ENCODE measurements at places on chromosomes 1 and 21. TPM values are rescaled to one million over a fixed set of nuclear protein-coding genes. Genes with fewer than 3 reads are reported as not detected.

LDLRAD2 gene
- total RNA-seq: not detected

GRCh38 chr1:27971674-27972073, 11.9 kb downstream of the XKR8 start:
- peak overlapping the region; percentile 38 for H3K27ac ChIP-seq
- peaks cover 35% of the 10 kb centered on the region for H3K4me1 ChIP-seq
- no peak for ATAC-seq

GRCh38 chr1:155085504-155086127, 7.0 kb downstream of the EFNA3 start:
- peaks cover 18% of the 10 kb centered on the region for H3K27me3 ChIP-seq
- H3K36me3 ChIP-seq: peaks cover 18% of the 10 kb centered on the region
- H3K4me3 ChIP-seq: peak overlapping the region; percentile 91
- peak; percentile 66 for ATAC-seq

- peaks cover 100% of the 10 kb centered on the region for H3K36me3 ChIP-seq
- no peak overlapping the region for H3K27ac ChIP-seq
- no peak overlapping the region for H3K4me3 ChIP-seq
- peaks cover 65% of the 10 kb centered on the region for H3K4me1 ChIP-seq
These were observed 179.6 kb downstream of the RUNX1 start for GRCh38 chr21:34869545-34869944.

- peak; percentile 77 for ATAC-seq
- no peak overlapping the region for H3K27ac ChIP-seq
- peak overlapping the region; percentile 40 for H3K4me3 ChIP-seq
- H3K27me3 ChIP-seq: peaks cover 10% of the 10 kb centered on the region
- peaks cover 59% of the 10 kb centered on the region for H3K4me1 ChIP-seq
- H3K36me3 ChIP-seq: no peaks in the 10 kb centered on the region
These were observed 1.3 kb upstream of the IL19 start for GRCh38 chr1:206769304-206769731.

DNA sequence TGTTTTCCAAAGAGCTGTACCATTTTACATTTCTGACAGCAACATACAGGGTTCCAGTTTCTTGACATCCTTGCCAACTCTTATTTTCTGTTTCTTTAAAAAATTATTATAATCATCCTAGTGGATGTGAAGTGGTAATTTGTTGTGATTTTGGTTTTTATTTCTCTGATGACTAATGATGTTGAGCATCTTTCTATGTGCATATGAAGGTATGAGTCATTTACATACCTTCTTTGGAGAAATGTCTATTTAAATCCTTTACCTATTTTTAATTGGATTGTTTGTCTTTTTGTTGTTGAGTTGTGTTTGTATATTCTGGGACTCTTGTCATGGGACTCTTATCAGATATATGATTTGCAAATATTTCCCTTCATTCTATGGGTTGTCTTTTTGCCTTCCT, 20.8 kb upstream of the MPC2 start:
- no peaks in the 10 kb centered on the region for H3K4me1 ChIP-seq
- ATAC-seq: no peak
- no peak overlapping the region for H3K27ac ChIP-seq
- H3K4me3 ChIP-seq: no peak overlapping the region

DNA sequence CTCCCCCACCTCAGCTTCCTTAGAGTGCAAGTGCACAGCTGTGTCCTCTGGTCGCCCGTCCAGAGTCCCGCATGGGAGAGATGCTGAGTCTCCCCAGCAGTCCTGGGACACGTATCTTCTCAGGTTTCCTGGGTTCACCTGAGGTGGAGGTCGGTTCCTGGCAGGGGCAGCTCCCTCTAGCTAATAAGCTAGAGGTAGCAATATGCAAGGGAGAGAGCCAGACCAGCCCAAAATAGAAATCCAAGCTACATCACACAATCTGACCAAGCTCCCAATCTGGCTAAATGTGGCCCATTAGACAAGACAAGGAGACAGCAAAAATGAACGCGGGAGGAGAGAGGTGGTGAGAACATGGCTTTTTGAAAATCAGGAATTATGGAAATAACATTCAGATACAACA, 30.9 kb upstream of the CADM3 start:
- no peak overlapping the region for H3K4me3 ChIP-seq
- H3K4me1 ChIP-seq: no peaks in the 10 kb centered on the region
- H3K27me3 ChIP-seq: peaks cover 20% of the 10 kb centered on the region
- H3K27ac ChIP-seq: no peak overlapping the region
- ATAC-seq: no peak

DNA sequence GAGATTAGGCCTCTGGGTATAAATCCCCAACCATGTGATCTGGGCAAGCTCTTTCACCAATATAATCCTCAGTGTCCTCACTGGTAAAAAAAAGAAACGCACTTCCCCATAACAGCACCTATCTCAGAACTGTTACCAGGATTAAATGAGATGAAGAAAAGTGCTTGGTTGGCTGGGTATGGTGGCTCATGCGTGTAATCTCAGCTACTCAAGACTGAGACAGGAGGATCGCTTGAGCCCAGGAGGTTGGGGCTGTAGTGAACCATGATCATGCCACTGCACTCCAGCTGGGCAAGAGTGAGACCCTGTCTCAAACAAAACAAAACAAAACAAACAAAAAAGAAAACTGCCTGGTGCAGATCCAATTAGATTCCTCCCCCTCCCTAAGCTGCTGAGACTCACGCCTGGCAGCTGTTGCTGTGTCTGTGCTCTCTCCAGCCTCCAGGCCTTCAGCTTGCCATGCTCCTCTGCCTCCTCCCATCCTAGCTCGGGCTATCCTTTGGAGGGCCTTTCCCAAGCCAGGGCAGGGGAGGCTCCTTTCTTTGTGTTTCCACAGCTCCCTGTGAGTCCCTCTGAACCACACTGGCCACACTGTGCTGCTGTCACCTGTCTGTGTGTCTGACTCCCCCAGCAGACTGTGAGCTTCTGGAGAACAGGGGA, 19.0 kb downstream of the CYB5RL start:
- peak overlapping the region; percentile 19 for H3K27ac ChIP-seq
- no peak for ATAC-seq
- no peak overlapping the region for H3K4me3 ChIP-seq
- H3K36me3 ChIP-seq: no peaks in the 10 kb centered on the region
- H3K27me3 ChIP-seq: no peaks in the 10 kb centered on the region
- no peaks in the 10 kb centered on the region for H3K4me1 ChIP-seq
